ENCODE measurements at places on chromosomes 2 and 18. TPM values are rescaled to one million over a fixed set of nuclear protein-coding genes. Genes with fewer than 3 reads are reported as not detected.

Gene RGPD4
- total RNA-seq: 0.13 TPM

Gene HOXD9
- total RNA-seq: 4.5 TPM

Gene B3GNT7
- total RNA-seq: 0.76 TPM

Gene C2orf66
- 4.9 TPM for total RNA-seq

Gene INHBB
- total RNA-seq: 0.15 TPM

Gene CCDC138
- 2.1 TPM for total RNA-seq

Gene PLEK
- not detected for total RNA-seq

Gene ALK
- 3.7 TPM for total RNA-seq

Gene LAMA3
- 0.57 TPM for total RNA-seq

Gene VWA3B
- total RNA-seq: 0.36 TPM

Gene OSBPL6
- total RNA-seq: 13.5 TPM

Gene GPR155
- total RNA-seq: 5.0 TPM

Gene COL6A3
- 0.11 TPM for total RNA-seq

Gene IL36G
- not detected for total RNA-seq

Gene PIEZO2
- total RNA-seq: 2.2 TPM

Gene GLI2
- total RNA-seq: 0.45 TPM

Gene DUSP19
- total RNA-seq: 2.8 TPM

Gene SEH1L
- total RNA-seq: 11.9 TPM

Gene DNAH7
- total RNA-seq: 0.96 TPM

Gene NT5C1B
- total RNA-seq: 1.0 TPM
